ENCODE measurements at places on chromosomes 13 and 19.

- no peak overlapping the region for H3K4me3 ChIP-seq
- DNase-seq, result no peak
- no peaks in the 10 kb centered on the region for H3K4me1 ChIP-seq
- no peak overlapping the region for H3K27ac ChIP-seq
- H3K27me3 ChIP-seq, result no peaks in the 10 kb centered on the region
- H3K36me3 ChIP-seq, result no peaks in the 10 kb centered on the region
Measured at GRCh38 chr13:33375421-33375820, 89.9 kb upstream of the STARD13 start.

DNA sequence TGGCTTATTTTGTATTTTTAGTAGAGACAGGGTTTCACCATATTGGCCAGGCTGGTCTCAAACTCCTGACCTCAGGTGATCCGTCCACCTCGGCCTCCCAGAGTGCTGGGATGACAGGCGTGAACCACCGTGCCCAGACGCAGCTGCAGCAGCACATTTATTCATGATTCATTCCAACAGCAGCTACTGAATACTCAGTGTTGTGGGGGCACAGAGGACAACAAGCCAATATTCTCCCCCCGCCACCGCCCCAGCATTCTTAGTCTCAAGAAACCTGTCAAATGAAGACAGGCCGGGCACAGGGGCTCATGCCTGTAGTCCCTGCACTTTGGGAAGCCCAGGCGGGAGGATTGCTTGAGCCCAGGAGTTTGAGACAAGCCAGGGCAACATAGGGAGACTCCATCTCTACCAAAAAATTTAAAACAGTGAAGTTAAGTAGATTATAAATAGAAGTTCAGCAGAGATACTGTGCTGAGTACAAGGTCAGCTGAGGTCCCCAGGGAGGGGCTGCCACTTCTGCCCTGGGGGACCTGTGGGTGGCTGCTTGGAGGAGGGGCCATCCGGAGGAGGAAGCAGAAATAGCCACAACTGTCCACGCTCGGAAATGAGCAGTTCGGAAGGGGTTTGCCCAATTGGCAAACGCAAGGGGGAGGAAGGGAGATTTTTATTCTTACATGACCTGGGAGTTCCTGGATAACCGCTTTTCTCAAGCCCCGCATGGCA, 4.3 kb downstream of the DOT1L start:
- H3K27ac ChIP-seq, result peak overlapping the region; percentile 63
- no peak for DNase-seq
- peaks cover 29% of the 10 kb centered on the region for H3K4me1 ChIP-seq

DNA sequence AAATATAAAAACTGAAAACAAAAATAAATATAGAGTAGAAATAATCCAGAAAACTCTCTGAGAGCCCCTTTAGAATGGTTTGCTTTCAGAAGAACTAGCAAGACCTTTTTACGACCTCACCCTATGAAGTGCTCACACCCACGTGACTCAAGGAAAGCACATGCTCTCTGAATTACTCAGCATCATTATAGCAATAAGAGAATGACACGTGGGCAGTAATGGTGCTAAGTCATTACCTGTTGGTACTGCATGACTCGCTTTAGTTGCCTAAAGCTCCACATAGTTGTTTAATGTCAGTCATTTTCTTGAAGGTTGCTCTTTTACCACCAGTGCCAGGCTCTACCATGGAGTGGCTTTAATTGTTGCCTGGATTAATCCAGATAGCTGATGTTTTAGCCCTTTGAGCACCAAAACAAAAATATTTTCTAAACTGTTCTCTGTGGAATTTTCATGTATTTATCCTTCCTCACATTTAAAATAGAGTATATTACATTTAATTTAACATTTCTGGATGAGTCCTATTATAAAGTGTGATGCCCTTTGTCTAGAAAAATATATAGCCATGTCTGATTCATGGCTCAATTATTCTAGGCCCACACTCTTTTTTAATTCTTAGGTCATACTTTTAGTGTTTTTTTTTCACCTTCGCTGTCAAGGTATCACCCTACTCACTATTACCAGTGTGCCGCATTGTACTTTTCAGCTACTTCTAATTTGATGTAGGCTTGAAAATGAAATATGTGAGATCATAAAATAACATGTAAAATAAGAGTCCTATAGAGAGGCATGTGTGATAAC, 56.8 kb downstream of the THSD1 start:
- peak overlapping the region; percentile 62 for H3K27ac ChIP-seq
- peaks cover 35% of the 10 kb centered on the region for H3K4me1 ChIP-seq
- H3K36me3 ChIP-seq, result no peaks in the 10 kb centered on the region
- no peaks in the 10 kb centered on the region for H3K27me3 ChIP-seq

DNA sequence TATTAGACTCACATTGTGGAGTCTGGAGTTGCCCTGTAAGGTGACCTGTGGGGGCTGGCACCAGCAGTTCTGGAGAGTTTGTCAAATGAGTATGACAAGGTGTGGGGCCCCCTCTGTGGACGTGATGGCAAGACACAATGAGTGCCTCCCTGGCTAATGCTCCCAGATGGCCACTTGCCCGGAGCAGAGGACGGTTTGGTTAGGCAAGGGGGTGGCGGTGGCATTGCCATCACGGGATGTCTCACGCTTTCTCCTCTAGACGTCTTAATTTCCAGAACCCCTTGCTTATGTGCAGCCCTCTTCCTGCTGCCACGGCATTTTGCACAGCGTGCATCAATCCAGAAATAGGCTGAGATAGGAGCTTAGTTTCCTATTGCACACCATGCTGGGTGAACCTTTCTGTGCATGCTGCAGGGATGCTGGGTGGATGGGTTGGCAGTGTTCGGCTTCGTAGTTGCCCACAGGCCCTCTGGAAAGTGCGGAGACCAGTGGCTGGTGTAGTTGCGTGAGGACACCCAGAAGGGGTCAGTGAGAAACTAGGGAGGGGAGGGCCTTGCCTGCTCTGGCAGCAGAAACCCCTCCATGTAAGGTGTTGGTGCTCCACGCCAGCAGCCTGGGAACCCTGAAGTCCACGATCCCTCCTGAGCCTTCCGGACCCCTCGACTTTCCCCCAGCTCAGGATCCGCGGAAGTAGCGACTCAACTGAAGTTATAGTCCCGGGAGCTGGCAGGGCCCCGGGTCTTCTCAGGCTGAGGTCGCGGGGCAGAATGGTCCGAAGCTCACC, 18.1 kb upstream of the LRP3 start:
- peaks cover 5% of the 10 kb centered on the region for H3K4me1 ChIP-seq
- peak overlapping the region; percentile 43 for H3K27ac ChIP-seq
- no peaks in the 10 kb centered on the region for H3K27me3 ChIP-seq
- H3K36me3 ChIP-seq, result no peaks in the 10 kb centered on the region
- peak overlapping the region; percentile 61 for H3K4me3 ChIP-seq

- peaks cover 4% of the 10 kb centered on the region for H3K4me1 ChIP-seq
- no peak overlapping the region for H3K27ac ChIP-seq
- no peak for DNase-seq
- peaks cover 3% of the 10 kb centered on the region for H3K36me3 ChIP-seq
- no peak overlapping the region for H3K4me3 ChIP-seq
Measured at GRCh38 chr13:60511637-60512036, 114.6 kb downstream of the TDRD3 start.

- no peaks in the 10 kb centered on the region for H3K36me3 ChIP-seq
- H3K4me3 ChIP-seq, result no peak overlapping the region
- no peak overlapping the region for H3K27ac ChIP-seq
- H3K27me3 ChIP-seq, result peaks cover 3% of the 10 kb centered on the region
- no peaks in the 10 kb centered on the region for H3K4me1 ChIP-seq
- no peak for DNase-seq
Measured at GRCh38 chr19:31709476-31709875, 360.2 kb upstream of the TSHZ3 start.

DNA sequence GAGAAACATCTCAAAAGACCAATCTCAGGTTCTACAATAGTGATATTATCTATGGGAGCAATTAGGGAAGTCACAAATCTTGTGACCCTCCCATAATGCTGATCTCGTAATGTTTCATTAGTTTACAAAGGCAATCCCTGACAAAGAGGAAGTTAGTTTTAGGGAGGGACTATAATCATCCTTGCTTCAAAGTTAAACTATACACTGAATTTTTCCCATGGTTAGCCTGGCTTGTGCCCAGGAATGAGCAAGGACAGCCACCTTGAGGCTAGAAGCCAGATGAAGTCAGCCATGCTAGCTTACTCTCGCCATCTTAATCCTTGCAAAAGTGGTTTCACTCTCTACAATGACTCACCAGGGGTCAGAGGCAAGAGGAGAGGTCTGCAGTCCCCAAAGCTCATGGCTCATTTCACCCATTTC, 5.4 kb downstream of the CEACAM3 start:
- H3K36me3 ChIP-seq, result no peaks in the 10 kb centered on the region
- no peak overlapping the region for H3K4me3 ChIP-seq
- H3K4me1 ChIP-seq, result peaks cover 12% of the 10 kb centered on the region
- H3K27me3 ChIP-seq, result no peaks in the 10 kb centered on the region
- DNase-seq, result no peak

- H3K4me3 ChIP-seq, result no peak overlapping the region
- DNase-seq, result no peak
- no peaks in the 10 kb centered on the region for H3K4me1 ChIP-seq
- peaks cover 94% of the 10 kb centered on the region for H3K36me3 ChIP-seq
- H3K27ac ChIP-seq, result no peak overlapping the region
Measured at GRCh38 chr19:46696866-46697203, 20.1 kb downstream of the PRKD2 start.

DNA sequence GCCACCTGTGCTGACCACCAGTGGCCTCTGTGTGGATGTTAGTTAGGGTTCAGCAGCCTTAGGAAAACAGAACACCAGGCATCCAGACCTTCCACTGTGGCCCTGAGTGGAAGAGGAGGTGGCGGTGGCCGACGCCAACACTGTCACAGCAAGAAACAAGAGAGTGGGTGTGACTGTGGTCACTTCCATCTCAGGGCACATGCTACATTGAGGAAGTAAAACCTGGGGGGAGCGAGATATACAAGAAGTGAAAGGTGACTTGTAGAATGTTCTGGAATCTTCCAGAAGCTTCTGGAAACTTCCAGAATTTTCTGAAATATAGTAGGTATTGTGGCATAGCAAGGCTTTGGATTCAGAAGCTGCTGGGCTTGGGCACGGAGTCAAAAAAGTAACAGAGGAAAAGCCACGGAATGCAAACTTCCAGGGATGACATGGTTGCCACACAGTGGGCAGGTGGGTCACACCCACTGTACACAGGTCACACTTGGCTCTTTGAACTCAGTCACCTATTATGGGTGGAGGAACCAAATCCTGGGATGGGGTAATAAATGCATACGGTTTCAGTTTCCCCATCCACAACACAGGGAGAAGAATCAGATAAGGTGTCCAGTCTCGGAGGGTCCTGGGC, 24.3 kb downstream of the GNG7 start:
- no peak overlapping the region for H3K27ac ChIP-seq
- no peaks in the 10 kb centered on the region for H3K36me3 ChIP-seq
- H3K27me3 ChIP-seq, result no peaks in the 10 kb centered on the region
- H3K4me3 ChIP-seq, result no peak overlapping the region

- DNase-seq, result no peak
- H3K36me3 ChIP-seq, result no peaks in the 10 kb centered on the region
- H3K4me3 ChIP-seq, result no peak overlapping the region
- no peaks in the 10 kb centered on the region for H3K27me3 ChIP-seq
- no peak overlapping the region for H3K27ac ChIP-seq
Measured at GRCh38 chr13:32107474-32107873, 75.9 kb downstream of the FRY start.

DNA sequence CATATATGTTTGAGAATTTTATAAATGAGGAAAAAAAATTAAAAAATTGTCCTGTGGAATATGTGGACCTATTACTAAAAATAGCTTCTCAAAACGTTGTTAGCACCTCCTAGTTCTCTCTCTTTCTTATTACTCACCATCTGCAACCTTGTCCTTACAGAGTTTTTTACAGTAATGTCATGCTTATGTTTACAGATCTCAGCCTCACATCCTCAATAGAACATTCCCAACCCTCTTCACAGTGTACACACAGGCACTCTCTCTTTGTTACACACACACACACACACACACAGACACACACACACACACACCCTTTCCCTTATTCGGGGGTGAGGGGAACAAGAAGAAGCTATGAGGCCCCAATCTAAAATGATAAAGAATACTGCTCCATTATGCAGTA, 197.7 kb downstream of the SLITRK6 start:
- no peak for DNase-seq
- H3K4me3 ChIP-seq, result no peak overlapping the region
- no peaks in the 10 kb centered on the region for H3K36me3 ChIP-seq
- H3K27me3 ChIP-seq, result no peaks in the 10 kb centered on the region

DNA sequence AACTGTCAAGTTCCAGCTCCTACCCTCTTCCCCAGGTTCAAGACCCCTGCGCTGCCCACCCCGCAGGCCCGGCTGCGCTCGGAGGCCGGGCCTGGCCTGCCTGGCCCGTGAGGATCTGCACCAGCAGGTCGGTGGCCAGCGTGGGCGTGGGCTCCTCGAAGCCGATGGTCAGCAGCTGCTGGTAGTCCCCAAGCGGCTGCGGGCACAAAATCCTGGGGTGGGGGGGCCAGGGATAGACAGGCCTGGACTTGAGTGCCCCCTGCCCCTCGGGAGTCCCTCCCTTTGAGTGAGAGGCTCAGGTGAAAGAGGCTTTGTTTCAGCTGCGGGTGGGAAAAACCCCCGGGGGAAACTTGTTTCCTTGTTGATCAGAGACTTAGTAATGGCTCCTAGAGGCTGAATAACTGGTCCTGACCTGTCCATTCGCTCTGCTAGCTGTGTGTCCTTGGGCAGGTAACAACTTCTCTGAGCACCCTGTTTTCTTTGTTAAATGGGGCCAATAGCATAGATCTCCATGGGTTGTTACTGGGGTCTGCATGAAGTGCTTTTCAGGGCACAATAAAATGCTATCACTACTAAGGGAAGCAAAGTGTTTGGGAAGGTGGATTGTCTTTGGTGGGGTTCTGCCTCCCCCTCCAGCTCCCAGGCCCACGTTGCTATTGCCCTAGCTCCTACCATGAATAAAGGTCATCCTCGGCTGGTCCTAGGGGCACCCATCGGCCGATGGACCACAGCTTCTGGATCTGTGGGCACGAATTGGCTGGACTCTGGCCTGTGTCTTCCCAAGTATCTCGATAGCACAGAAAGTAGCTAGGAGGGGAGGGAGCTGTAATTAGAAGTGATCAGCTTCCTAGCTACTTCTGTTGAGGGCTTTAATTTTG, 3.5 kb downstream of the C19orf67 start:
- H3K36me3 ChIP-seq, result no peaks in the 10 kb centered on the region
- peak overlapping the region; percentile 35 for H3K27ac ChIP-seq

DNA sequence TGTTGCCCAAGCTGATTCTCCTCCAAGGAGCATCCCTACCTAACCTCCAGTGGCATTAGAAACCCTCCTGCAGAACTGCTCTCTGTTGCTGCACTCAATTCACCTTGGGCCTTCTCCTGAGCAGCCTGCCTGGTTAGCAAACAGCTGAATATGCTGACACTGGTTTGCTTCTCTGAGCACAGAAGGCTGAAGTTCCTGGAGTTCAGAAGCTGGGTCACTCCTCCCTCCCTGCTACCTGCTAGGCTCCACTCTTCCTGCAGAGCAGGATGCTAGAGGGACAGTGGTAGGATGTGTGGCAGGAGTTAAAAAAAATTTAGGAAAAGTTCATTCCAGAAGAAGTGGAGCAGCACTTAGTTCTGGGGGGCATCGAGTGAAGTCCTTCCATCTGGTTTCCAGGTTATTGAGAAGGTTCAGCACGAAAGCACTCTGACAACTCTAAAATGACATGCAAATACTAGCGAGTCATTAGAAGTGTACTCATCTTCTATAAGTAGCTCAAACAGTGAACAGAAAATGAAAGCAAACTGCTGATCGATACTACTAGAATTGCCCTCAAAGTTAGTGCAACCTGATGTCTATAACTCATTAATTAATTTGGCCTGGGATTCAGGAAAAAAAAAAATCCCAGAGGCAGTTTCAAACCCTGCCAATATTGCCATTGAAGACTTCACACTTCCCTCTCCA, 293.7 kb downstream of the POU4F1 start:
- no peaks in the 10 kb centered on the region for H3K36me3 ChIP-seq
- no peak overlapping the region for H3K4me3 ChIP-seq
- DNase-seq, result no peak

All from RWPE2 (cell line).